ENCODE measurements at places on chromosomes 3 and 15.

- no peak for DNase-seq
Measured at GRCh38 chr3:45258317-45258716, 32.2 kb upstream of the TMEM158 start.

DNA sequence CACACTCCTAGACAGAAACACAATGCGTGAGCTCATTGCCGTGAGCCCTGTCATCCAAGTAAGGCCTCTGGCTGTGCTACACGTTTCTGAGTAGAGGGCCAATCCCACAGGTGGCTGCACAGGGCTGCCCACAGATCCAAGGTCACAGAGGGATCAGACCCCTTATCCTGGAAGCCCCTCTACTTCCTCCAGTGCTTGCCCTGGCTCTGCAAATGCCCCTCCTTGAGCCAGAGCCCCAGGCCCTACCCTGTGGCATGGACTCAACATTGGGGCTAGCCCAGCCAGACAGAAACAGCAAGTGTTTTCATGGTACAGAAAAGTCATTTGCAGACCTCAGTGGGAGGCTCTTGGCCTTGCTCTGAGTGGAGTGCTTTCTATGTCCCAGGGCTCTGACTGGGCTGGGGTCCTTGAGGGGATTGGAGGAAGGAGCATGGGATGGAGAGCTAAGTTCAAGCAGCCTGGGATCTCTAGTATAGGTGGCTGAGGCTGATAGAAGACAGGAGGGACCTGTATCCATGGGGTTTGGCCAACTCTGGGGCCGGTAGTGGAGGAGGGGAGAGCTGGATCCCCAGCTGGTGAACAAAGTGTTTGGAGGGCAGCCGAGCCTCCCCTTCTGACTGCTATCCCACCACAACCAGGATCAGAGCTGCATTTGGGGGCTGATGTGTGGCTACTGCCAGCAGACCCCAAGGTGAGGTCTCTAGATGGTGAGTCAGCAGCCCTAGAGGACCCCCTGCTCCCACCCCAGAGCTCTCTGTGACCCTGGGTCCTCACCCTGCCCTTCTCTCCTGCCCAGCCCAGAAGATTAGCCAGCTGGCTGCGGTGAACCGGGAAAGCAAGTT, 38.7 kb downstream of the GOLGA6A start:
- no peak for DNase-seq

GRCh38 chr3:191353022-191353777, 22.9 kb upstream of the UTS2B start:
- DNase-seq = no peak

GRCh38 chr3:139716908-139717485, 39.2 kb upstream of the NMNAT3 start:
- DNase-seq = peak; percentile 12

DNA sequence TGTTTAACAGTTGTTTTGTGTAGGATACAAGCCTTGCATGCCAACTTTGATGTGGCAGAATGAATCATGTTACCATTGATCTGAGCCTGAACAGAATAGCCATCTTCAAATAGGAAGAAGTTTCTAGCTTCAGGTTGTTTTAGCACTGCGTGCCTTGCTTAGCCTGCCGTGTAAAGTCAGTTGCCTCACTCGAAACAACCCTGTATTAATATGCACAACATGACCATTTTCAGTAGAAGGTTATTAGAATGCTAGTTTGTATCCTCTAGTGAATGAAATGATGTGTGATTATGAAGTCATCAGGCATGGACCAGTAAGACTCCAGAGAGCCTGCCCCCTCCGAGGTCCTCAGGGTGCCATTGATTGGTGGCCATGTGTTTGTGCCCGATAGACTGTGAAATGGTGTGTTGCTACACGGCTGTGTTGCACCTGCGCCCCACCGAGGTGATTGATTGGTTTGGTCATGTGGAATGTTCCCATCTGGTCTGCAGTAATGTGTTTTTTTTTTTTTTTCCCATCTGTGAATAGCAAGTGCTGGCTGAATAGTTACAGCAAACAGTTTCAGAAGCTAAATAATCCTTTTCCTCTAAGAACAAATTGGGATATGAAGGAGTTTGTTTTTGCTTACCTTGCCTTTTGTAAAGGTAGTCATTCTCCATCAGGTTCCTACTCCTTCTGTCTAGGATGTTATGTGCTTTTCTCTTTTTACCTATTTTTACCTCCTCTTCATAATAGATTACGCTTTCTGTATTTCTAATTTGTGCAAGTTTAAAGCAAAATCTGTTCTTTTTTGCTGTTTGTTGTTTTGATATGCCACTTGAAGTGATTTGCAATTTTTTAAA, 214.9 kb downstream of the TCF12 start:
- no peak for DNase-seq

- no peak for DNase-seq
Measured at GRCh38 chr3:160986069-160986468, 119.1 kb downstream of the B3GALNT1 start.

DNA sequence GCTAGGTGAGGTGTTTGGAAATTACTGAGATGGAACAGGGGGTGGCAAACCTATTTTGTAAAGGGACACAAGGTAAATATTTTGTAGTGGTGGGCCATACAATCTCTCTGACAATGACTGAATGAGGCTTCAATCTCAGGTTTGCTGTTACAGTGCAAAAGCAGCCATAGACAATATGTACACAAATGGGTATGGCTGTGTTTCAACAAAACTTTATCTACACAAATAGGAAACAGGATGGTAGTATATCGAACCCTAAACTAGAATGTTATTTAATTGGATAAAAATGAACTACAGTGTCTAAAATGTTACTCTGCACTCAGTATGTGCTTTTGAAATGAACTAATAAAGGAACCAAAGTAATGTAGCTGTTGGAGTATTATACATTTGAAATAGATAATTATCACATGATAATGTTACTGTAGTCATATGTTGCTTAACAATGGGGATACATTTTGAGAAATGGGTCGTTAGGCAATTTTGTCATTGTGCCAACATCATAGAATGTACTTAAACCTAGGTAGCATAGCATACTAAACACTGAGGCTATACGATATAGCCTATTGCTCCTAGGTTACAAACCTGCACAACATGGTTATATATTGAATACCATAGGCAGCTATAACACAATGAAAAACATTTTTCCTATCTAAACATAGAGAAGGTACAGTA, 495.2 kb upstream of the TBL1XR1 start:
- DNase-seq = no peak

DNA sequence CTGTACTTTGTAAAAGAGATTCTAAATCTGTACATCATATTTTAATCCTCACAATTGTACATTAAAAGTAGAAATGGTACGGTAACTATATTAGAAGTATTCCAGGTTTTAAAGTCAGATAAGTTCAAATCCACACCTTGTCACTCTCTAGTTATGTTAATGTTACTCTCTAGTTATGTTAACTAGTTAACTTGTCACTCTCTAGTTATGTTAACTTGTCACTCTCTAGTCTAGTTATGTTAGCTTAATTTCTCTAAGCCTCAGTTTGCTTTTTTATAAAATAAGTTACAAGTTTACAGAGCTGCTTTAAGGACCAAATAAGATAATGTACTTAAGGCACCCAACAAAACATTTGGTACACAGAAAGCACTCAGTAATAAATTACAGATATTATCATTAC, 42.6 kb downstream of the ZNF280D start:
- DNase-seq = no peak

GRCh38 chr3:83224101-83224868, 1462.8 kb upstream of the GBE1 start:
- no peak for DNase-seq

GRCh38 chr3:189772584-189772983, 141.4 kb downstream of the TP63 start:
- DNase-seq = no peak

GRCh38 chr15:94704421-94704820, 473.1 kb downstream of the MCTP2 start:
- DNase-seq = no peak

GRCh38 chr3:81692766-81693165, 68.7 kb downstream of the GBE1 start:
- DNase-seq = no peak

DNA sequence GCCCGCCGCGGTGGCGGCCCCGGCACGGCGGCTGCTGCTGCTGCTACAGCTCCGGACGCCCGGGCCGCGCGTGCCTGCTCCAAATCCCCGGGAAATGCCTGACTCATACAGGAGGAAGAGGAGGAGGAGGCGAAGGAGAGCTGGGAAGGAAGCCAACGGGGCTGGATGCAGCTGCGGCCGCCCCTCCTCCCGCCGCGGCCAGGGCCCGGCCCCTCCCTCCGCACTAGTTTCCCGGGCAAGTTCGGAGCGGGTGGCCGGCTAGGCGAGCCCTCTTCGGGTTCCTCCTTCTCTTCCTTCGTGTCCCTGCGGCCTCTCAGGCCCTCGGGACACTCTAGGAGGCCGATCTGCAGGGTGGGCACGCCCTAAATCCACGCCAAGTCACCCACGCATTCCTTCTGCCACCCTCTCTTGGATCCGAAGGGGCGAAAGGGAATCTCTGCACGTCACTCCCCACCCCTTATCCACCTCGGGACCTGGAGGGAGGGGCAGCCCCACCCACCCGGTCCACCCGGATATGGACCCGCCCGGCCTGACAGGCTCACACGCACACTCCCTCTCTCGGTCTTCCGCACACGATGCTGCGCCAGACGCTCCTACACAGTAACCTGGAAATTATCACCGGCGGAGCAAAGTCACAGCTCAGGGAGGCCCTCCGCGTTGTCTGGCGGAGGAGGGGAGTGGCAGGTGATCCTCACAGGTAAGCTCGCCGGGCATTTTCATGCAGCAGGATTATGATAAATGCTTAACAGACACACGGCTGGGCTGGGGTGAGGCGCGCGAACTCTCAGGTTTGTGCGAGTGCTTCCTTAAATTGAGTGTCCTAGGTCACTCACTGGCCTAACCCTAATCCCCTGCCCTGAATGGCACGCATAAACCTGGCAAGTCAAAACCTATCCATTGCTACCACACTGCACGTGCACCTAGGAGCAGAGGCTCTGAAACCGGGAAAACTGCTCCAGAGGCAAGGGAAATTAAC, at the start of the genes OSBPL10 and ZNF860:
Gene OSBPL10, minus strand, starts transcription at position 57 of the 976 bp plus-strand sequence. CDS start 83 bp downstream, outside the sequence.
Gene ZNF860, plus strand, starts transcription at position 545 of the 976 bp plus-strand sequence. CDS start 7,330 bp downstream, outside the sequence.
- peak; percentile 90 for DNase-seq

GRCh38 chr3:151087648-151088047, 2.2 kb downstream of the MED12L start:
- DNase-seq = no peak

- DNase-seq = no peak
Measured at GRCh38 chr3:132268956-132269355, 48.3 kb upstream of the ACP3 start.

GRCh38 chr3:9770276-9770812, 597 bp upstream of the CAMK1 start:
- DNase-seq = peak; percentile 79

- no peak for DNase-seq
Measured at GRCh38 chr3:157573780-157574378, 70.7 kb upstream of the VEPH1 start.

DNA sequence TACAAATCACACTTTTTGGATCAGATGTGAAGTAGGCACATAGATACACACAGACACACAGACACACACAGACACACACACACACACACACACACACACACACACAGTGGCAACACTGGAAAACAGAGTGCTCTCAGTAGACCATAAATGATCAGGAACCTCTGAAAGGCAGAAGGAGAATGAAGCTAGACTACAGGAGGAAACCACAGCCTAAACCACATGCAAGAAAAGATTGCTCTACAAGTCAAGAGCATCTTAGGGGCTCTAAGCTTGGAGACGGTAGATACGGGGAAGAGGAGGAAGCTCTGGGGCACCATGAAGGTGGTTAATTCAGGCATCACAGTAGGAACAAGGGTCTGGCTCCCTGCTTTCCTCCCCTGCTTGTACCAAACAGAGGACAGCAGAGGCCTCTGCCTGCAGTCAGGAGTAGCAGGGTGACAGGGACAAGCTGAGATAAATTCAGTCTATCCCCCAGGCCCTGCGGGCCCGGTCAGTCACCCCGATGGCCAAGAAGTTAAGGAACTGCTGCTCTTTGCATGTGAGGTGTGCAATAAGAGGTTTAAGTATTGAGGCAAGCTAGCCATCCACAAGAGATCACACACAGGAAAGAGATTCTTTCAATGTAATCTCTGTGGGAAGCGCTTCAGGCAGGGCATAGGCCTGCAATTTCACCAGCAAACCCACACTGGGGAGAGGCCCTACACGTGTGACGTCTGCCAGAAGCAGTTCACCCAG, 23.5 kb upstream of the ARPIN start:
- no peak for DNase-seq

DNA sequence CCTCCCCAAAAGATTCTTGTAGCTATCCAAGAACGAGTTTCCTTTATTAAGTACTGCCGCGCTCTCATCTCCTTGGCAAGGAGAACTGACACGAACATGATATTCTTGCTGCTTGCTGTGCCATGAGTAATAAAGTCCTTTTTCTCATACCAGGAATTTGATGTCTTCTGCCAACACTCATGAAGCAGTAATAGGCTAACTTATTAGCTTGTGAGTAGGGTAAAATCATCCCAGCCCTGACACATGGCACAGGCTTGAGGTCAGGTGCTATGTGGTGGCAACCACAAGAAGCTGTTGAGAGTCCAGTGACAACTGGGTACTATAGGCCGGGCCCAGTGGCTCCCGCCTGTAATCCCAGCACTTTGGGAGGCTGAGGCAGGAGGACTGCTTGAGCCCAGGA, 22.7 kb upstream of the UBXN7 start:
- DNase-seq = no peak

DNA sequence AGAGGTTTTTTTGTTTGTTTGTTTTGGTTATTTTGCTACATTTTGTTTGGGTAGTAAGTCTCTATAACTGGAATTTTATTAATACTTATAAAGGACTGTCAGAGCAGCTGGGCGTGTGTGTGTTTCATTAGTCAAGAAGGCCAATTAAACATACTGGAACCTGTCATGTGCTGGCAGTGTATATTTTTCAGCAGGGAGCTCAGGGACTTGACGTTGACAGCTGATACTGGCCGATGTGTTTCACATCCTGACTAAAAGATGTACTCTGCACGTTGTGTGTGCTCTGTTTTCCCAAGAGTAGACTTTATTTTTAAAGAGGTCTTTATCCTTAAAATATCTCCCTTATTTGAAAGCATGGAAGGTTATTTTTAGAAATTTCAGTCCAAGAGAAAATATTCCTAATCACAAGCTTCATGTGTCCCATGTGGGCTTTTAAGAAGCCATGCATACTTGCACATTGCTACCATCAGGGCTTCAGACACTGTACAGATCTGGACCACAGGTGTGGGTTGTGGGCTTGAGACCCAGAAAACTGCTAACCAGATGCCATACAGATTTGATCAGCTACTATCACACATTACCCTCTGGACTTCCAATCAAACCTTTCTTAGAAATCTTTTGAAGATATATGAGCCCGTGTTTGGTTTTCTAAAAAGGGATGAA, 135.9 kb downstream of the FEZF2 start:
- no peak for DNase-seq

DNA sequence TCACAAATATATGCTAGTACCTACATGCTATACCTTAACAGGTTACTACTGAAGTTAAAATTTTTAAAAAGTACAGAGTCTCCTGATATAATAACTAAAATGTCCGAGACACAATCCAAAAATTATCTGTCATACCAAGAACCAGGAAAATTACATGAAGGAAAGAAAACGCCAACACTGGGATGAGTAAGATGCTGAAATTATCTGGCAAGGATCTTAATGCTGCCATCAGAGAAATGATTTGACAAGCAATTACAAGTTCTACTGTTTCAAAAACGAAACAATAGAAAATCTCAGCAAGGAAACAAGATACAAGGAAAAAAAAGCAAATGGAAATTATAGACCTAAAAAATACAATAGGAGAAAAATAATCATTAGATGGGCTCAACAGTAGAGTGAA, 92.5 kb downstream of the UBE3A start:
- no peak for DNase-seq
